Activated CD4-positive, alpha-beta T cell treated with anti-CD3 and anti-CD28 coated beads for 48 hours (primary cell): ENCODE measurements at places on chromosomes 12 and 14.

DNA sequence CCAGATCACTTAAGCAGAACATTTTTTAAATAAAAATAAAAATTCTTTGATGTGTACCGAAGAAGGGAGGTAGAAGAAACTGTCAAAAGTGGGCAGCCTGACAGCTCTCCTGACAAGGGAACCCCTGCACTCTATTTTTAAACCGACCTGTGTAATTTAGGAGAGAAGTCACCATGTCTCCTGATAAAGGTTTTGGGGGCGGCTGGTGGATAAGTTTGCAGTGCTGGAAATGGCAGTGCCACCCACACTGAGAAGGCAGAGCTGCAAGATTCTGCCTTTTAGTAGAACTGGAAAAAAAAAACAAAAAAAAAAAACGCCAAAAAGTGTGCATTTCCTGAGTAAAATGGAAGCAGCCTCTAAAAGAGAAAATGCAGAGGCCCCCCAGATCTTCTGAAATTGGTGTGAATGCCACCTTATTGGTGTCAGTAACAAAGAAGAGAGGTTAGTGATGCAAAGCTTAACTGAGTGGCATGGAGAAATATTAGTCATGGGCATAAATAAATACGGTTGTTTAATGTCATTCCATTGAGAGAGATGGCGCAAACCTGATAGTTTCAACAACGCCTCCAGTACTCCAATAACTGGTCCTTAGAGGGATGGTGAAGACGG, 24.7 kb downstream of the DUSP6 start:
- no peak for DNase-seq

GRCh38 chr12:12582895-12583303, 20.2 kb upstream of the DUSP16 start:
- DNase-seq, result peak; percentile 71

DNA sequence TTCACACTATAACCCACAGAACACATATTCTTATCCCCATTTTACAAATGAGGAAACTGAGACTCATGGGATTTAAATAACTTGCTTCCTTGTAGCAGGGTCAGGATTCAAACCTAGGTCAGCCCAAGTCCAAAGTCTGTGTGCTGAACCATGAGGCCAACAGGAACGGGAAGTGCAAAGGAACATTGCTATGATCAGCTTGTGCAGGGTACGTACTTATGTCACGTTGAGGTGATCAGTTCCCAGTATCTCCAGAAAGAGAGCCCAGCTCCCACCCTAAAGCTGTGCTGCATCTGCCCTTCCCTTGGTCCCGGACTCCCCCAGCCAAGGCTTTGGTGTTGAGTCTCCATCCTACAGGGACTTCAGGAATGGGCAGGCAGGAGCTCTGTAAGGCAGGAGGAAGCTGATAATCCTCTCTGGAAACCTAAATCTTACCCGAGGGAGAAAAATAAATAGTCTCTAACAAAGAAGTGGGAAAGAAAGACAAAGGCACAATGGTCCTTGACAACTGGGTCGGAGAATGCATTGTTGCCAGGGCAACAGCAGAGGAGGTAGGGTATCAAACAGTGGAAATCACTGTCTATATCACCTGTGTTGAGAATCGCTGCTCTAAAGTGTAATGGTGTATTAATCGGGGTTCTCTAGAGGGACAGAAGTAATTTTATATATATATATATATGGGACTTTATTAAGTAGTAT, 82.5 kb upstream of the FICD start:
- no peak for DNase-seq

DNA sequence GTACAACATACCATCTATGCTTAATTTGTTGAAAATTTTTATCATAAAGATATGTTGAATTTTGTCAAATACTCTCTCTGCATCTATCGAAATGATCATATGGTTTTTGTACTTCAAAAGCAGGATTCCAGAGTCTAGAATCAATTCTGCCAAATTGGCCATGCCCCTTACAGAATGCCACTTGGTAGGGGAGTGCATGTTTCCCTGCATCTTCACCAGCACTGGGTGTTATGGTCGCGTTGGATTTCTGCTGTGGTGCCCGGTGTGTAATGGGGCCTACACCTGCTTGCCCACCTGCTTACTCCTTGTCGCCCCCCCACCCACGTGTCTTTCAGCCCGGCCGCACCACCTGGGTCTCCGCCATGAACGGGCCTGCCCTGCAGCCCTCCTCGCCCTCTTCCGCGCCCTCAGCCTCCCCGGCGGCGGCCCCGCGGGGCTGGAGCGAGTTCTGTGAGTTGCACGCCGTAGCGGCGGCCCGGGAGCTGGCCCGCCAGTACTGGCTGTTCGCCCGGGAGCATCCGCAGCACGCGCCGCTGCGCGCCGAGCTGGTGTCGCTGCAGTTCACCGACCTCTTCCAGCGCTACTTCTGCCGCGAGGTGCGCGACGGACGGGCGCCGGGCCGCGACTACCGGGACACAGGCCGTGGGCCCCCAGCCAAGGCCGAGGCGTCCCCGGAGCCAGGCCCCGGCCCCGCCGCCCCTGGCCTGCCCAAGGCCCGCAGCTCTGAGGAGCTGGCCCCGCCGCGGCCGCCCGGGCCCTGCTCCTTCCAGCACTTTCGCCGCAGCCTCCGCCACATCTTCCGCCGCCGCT, 12.3 kb downstream of the SH2B3 start:
- no peak for DNase-seq

DNA sequence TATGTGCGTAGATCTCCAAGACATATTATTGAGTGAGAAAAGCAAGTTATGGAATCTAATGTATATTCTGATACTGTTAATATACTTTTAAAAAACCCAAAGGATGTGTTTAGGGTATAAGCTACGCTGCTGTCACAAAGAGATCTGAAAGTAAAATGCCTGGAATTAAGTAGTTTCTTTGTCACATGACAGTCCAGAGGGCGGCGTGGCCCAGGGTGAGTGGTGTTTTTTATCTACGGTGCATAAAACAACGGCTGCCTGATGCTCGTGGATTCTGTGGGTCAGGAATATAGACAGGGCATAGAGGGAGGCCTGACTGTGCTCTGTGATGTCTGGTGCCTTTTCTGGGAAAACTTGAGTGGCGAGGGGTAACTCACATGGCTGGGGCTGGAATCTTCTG, 21.3 kb downstream of the TMEM120B start:
- DNase-seq, result no peak
